ENCODE measurements at places on chromosomes 11 and 22. TPM values are rescaled to one million over a fixed set of nuclear protein-coding genes. Genes with fewer than 3 reads are reported as not detected.

- H3K27ac ChIP-seq = peak within 1 kb of the TSS; percentile 82
- no peaks in the 10 kb centered on the region for H3K36me3 ChIP-seq
- H3K4me3 ChIP-seq = peak within 1 kb of the TSS; percentile 34
- no peak for DNase-seq
These were observed at the start of gene C1QTNF6 for GRCh38 chr22:37187891-37188761. C1QTNF6 (minus strand) TSS chr22:37188247; CDS start chr22:37188213, 34 bp downstream.

Gene OR52N4
- 0.38 TPM for total RNA-seq

Gene CCDC81
- 2.8 TPM for total RNA-seq

DNA sequence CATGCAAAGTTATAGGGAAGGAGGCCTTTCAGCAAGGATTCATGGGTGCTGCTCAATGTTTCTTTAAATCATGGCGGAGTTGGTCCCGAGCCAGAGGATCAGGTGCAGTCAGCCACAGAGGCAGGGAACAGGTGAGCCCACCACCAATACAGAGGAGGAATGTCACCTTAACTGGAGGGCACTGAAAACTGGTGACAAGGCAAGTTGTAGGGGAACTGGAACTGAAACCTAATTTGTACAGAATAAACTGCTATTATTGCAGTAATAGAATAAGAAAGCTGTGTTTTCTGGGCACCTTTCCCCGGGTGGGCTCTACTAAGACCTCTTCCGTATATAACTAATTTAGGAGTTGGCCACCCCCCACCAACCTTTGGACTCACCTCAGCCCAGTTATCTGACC lies 296.0 kb upstream of the NARS2 start:
- no peak overlapping the region for H3K4me3 ChIP-seq
- no peaks in the 10 kb centered on the region for H3K36me3 ChIP-seq
- H3K27ac ChIP-seq = no peak overlapping the region
- DNase-seq = no peak
- H3K4me1 ChIP-seq = no peaks in the 10 kb centered on the region
- peaks cover 16% of the 10 kb centered on the region for H3K27me3 ChIP-seq

GRCh38 chr11:16295592-16295991 lies 60.8 kb downstream of the SOX6 start:
- H3K4me1 ChIP-seq = no peaks in the 10 kb centered on the region
- no peak overlapping the region for H3K27ac ChIP-seq
- H3K4me3 ChIP-seq = no peak overlapping the region
- DNase-seq = no peak

- H3K27me3 ChIP-seq = no peaks in the 10 kb centered on the region
- peak; percentile 50 for DNase-seq
- no peak overlapping the region for H3K4me3 ChIP-seq
- no peaks in the 10 kb centered on the region for H3K36me3 ChIP-seq
- H3K4me1 ChIP-seq = no peaks in the 10 kb centered on the region
These were observed 154.1 kb downstream of the CTTN start for GRCh38 chr11:70552167-70553150.

Gene CST6
- not detected for total RNA-seq

Gene HTR3B
- not detected for total RNA-seq

GRCh38 chr11:124867700-124868099 lies 2.5 kb downstream of the ROBO3 start:
- no peak overlapping the region for H3K4me3 ChIP-seq
- peak overlapping the region; percentile 26 for H3K27ac ChIP-seq
- DNase-seq = no peak
- H3K36me3 ChIP-seq = no peaks in the 10 kb centered on the region
- peaks cover 71% of the 10 kb centered on the region for H3K27me3 ChIP-seq

DNA sequence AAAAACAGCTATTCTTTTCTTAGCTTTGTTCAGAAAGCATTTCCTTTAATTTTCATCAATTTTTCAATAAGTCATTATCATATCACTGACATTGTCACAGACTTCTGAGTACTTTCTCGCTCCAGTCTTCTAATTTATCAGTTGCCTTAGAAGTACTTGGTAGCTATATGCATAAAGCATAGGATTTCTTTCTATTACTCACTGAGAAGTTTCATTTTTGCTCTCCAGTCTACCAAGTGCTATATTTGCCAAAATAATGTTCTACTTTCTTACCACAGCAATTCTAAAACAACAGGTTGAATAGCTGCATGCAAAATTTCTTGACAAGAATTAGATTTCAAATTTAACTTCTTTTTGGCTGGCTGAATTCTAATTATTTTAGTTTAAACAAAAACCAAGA lies 116.3 kb downstream of the STK33 start:
- no peaks in the 10 kb centered on the region for H3K4me1 ChIP-seq
- H3K36me3 ChIP-seq = no peaks in the 10 kb centered on the region
- no peak overlapping the region for H3K4me3 ChIP-seq

Gene RBM14
- 122 TPM for total RNA-seq
